ENCODE measurements at places on chromosomes 5 and 9.
A peak's percentile ranks its signal among the peaks of the same experiment; 100 is the strongest.

GRCh38 chr9:85303757-85304134 lies 438.0 kb downstream of the AGTPBP1 start:
- no peak for DNase-seq

- no peak for DNase-seq
These were observed 1273.0 kb downstream of the EFNA5 start for GRCh38 chr5:106397700-106398099.

DNA sequence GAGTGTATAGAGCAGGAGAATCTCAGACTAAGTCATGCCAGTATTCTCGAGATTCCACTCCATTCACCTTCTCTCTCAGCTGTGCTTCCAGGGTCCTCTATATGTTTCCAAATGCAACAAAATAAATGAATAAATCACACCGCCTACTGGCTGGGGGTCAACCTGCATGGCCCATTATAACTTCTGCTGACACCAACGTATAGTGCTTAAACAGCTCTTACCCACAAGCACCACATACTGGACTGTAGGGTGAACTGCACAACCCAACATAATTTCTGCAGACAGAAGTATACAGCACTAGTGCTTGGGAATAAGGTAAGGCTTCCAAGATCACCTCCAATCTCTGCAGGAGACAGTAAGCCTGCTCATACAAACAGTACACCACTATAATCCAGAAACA lies 33.1 kb upstream of the HTR4 start:
- peak; percentile 21 for DNase-seq

GRCh38 chr5:177552839-177553455 lies 1.4 kb downstream of the FAM193B start:
- no peak for DNase-seq

GRCh38 chr9:109122726-109123621 lies 3.2 kb upstream of the TMEM245 start:
- no peak for DNase-seq
